ENCODE measurements at places on chromosomes 3 and 15.

- DNase-seq = no peak
Observed at GRCh38 chr3:194379231-194379630, 9.7 kb upstream of the LRRC15 start.

DNA sequence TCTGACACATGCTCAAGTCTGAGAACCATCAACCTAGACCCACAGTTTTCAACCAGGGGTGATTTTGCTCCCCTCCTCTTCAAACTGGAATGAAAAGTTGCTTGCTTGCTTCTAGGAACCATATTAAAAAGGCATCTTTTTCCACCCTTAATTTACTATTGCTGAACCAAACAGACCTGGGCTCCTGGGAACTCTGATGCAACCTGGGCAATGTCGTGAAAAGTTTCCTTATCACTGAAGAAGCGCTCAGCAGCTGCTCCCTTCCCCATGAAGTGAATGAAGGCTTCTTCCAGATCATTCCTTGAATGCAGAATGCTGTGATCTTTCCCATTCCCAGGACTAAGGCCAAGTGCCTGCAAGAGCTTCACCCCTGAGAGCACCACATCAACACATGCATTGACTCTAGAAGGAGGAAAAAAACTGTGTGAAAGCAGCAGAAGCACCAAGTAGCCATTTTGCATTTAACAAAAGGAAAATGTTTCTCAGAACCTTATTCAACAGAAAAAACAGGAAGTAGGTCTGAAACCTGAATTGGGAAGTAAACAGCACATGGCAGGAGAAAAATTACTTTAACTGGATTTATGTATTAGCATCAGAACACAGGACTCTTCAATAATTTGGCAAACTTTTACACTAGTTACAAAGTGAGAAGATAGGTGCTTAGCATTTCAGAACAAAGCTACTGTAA is 8.7 kb downstream of the ADPGK start:
- no peak for DNase-seq

- no peak for DNase-seq
Observed at GRCh38 chr15:38421069-38421690, 32.7 kb upstream of the FAM98B start.

DNA sequence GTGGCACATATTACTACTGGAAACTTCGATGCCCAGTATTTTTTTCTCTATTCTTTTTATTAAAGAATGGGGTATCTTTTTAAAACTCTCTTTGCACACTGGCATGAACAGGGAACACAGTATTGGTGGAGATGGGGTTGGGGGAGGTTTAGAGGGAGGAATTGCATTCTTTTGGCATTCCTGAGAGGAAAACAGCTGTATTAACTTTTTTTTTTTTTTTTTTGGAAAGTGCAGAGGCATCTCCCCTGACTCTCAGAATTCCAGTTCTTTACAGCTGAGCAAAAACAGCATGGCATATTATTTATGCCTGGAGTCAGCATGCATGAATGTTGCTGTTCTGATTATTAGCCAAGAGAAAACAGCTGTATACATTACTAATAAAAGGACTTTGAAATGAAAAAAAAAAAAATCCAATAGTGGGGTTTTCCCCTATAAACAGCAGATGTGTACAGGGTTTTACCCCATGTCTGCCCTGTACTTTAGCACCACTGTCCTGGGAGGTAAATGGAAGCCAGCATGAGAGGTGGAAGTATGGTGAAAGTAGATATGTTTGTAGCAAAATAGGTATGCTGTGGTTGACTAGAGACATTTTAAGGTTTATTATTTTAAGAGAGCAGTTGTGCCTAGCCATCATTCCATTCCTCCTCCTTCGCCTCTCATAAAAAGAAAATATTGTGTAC is 132.2 kb downstream of the FNDC3B start:
- no peak for DNase-seq

DNA sequence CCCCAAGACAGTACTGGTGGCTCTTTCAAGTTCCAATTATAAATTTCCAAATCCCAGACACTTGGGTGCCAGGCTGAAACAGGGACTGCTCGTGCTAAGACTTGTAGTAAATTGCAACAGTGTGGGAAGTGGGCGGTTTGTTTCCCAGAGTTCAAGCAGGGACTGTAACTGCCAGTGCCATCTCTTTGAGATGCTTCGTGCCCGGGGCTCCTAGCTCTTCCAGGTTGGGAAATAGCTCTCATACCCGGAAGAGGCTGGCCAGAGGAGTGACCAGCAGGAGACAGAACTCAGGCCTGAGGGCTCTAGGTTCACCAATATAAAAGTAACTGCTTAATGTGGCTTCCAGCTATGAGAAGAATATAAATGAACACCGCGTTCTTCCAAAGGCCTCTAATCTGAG is 54.0 kb upstream of the NEO1 start:
- no peak for DNase-seq

- no peak for DNase-seq
Observed at GRCh38 chr3:192054881-192055280, 593.9 kb downstream of the PYDC2 start.

- DNase-seq = no peak
Observed at GRCh38 chr3:141442446-141442845, 44.4 kb upstream of the RASA2 start.

DNA sequence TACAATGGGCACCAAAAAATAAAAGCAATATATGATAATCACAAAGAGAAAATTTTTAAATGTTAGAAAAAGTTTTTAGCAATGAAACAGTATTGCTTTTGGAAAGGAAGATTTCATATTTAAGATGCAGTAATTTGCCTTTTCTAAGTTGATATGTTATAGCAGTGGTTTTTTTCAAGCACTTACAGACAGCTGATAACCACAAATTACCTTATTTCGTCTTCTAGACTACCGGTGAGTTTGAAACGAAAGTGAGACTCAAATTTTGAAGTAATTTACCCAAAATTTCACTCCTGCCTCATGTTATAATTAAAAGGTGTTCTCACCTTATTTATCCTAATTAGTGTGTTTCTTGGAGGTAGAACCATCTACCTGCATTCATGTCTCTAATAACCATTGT is 207.8 kb downstream of the MCTP2 start:
- DNase-seq = no peak

- no peak for DNase-seq
Observed at GRCh38 chr15:96171853-96172296, 158.6 kb upstream of the NR2F2 start.

GRCh38 chr3:141870091-141870687 is 6.3 kb upstream of the ATP1B3 start:
- DNase-seq = no peak

GRCh38 chr3:187889106-187889505 is 143.8 kb upstream of the BCL6 start:
- DNase-seq = no peak

DNA sequence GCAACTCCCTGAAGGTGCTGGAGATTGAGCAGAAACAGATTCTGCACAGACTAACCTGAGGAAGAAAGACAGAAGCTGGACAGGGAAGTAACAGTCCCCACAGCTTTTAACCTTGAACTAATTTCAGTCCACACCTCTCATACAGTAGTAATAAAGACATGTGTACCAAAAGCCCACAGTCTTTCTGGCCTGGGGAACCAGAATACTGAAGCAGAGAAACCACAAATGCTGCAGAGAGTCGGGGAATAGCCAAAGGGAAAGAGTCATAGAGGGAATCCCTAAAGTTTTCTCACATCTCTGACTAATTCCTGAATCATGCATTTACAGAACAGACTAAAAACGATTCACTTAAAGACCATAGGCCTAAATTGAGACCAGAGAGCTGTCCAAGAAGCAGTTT is 503.4 kb upstream of the NECTIN3 start:
- no peak for DNase-seq

DNA sequence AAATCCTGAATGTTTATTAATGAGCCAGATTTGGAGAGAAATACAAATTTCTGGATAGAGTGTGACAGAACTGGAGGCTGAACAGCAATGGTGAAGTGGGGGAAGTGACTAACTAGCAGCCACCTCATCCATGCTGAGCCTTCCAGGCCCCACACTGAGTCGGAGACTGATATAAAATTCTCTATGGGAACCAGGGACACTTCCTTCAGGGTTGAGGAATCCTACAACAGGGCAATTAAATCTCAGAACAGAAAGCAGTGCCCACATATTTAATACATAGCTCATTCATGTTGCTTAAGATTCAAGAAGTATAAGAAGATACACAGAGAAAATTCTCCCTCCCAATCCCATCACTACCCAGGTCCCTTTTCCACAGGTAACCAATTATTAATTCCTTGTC is 49.3 kb downstream of the HACD2 start:
- DNase-seq = no peak

- no peak for DNase-seq
Observed at GRCh38 chr15:99409097-99409473, 156.7 kb upstream of the MEF2A start.

DNA sequence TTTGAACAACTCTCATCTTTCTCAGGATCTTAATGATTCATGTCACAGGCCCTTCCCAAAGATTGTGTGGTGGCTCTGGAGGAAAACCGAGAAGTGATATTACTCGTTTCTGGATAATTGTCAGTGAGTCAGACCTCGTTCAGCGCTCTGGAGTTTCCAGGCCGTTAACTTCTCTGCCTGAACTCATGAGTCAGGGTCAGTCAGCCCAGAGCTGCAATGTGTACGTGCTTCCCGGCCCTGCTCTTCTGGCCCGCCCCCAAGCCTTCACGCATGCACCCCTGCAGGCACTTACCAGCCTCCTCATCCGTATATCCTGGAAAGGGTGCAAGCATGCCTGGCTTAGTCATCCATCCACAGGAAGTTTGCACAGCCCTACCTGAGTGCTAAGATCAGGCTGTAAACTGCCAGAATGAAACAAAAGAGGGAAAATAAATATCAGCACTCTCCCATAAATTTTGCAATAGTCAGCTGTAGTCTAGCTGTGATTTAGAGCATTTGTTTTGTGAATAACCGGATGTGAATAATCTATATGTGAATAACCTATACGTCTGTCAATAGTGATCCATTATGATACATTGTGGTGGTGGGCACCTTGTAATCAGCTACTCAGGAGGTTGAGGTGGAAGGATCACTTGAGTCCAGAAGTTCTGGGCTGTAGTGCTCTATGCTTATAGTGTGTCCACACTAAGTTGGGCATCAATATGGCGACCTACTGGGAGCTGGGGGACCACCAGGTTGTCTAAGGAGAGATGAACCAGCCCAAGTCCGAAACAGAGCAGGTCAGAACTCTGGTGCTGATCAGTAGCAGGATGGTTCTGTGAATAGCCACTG is 35.3 kb upstream of the SEMA4B start:
- no peak for DNase-seq

DNA sequence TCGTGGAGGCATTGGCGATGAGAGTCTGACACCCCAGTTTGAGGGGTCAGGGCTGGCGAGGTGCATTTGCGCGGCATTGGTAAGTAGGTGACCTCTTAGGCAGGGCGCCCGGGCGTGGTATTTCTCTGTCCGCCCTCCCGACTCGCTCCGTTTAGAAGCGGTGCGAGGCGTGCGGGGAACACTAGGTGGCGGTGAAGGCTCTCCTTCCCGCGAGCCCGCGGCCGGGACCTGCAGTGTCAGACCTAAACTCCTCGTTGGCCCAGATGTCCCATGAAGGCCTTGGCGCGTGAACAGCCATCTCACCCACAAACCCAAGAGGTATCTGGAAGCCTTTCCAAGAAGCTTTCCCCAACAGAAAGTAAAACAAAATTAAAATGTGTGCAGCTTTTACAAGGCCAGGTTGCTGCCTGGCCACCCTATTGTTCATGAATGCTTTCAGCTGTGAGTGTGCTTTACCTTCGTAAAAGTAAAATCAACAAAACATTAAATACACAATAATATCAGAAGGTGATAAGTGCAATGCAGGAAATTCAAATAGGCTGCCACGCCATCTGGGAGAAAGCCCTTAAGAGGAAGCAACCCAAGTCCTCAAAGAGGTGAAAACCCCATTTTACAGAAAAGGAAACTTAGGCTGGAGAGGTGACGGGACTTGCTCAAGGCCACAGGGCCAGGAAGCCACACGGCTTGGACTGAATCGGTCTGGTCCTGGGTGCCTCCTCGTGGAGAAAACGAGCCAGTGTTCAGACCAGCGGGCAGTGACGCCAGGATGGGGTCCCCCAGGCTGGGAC is 120.3 kb downstream of the ETFA start:
- peak; percentile 44 for DNase-seq

- no peak for DNase-seq
Observed at GRCh38 chr15:78024883-78025282, 52.6 kb downstream of the TBC1D2B start.

- DNase-seq = no peak
Observed at GRCh38 chr3:50167841-50168209, 12.7 kb downstream of the SEMA3F start.

DNA sequence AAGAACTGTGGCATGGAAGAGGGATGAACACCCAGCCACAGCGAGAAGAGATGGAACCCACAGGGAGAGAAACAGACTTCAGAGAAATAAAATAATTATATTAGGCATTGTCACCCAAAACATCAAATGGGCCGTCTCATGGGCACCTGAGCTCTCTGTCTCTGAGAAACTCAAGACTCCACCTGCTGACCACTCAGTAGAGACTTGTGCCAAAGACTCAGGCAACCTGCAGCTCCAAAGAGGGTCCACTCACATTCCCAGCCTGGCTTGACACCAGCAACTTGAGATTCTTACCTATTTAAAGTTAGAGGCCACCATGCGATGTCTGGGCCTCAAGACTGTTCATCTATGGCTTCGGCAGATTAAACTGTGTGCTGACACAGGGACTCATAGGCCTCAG is 12.0 kb downstream of the SEMA5B start:
- DNase-seq = no peak

- DNase-seq = no peak
Observed at GRCh38 chr3:23798456-23798855, 7.3 kb upstream of the UBE2E1 start.

DNA sequence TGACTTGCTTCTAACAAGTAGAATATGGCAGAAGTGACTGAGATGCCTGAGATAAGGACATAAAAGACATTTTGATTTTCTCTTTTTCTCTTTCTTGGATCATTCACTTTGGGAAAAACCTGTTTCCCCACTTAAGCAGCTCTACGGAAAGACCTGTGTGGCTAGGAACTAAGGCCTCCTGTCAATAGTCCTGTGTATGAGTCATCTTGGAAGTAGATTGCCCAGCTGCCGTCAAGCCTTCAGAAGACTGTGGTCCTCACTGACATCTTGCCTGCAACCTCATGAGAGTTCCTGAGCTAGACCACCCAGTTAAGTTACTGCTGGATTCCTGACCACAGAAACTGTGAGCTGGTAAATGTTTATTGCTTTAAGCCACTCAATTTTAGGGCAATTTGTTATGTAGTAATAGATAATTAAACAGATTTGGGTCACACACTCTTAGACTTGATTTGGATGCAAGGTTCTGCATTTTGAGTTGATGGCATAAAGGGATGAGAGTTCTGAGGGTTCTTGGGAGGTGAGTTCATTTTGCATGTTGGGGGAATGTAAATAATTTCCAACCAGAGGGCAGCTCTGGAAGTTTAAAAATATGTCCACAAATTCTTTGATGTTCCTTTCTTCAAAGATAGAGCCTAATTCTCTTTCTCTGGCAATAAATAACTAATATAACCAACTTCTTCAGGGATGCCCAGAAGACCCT is 229.2 kb downstream of the SQOR start:
- DNase-seq = no peak
